ENCODE measurements at places on chromosomes 13 and 19. TPM values are rescaled to one million over a fixed set of nuclear protein-coding genes. Genes with fewer than 3 reads are reported as not detected.

TUBA3C gene
- not detected for total RNA-seq

RGL3 gene
- total RNA-seq, result 55.8 TPM

GRIK5 gene
- total RNA-seq, result 0.41 TPM

TYROBP gene
- 460 TPM for total RNA-seq

PROZ gene
- total RNA-seq, result not detected

WDR83 gene
- 8.6 TPM for total RNA-seq

LMTK3 gene
- 7.1 TPM for total RNA-seq

CEACAM5 gene
- 99.7 TPM for total RNA-seq

C5AR1 gene
- 79.9 TPM for total RNA-seq

PLK5 gene
- not detected for total RNA-seq

TEKTIP1 gene
- total RNA-seq, result 2.2 TPM

LHB gene
- not detected for total RNA-seq

HSPB6 gene
- total RNA-seq, result 29.4 TPM

MISP3 gene
- 7.1 TPM for total RNA-seq

TJP3 gene
- 34.4 TPM for total RNA-seq

COLGALT1 gene
- total RNA-seq, result 142 TPM

ZNF382 gene
- total RNA-seq, result 5.2 TPM

PSPN gene
- total RNA-seq, result 2.2 TPM

C3 gene
- total RNA-seq, result 1,321 TPM

ZNF578 gene
- total RNA-seq, result 1.5 TPM

HIPK4 gene
- total RNA-seq, result 0.21 TPM

CYP2A6 gene
- total RNA-seq, result 2.0 TPM

NOTCH3 gene
- total RNA-seq, result 52.7 TPM

OR10H4 gene
- not detected for total RNA-seq

ZBTB45 gene
- 14.1 TPM for total RNA-seq

SGCG gene
- total RNA-seq, result 3.2 TPM

MAN2B1 gene
- 251 TPM for total RNA-seq

TICAM1 gene
- total RNA-seq, result 14.6 TPM

TTC9B gene
- not detected for total RNA-seq

MIR17HG gene
- total RNA-seq, result 6.1 TPM

GRIN2D gene
- 0.95 TPM for total RNA-seq

GSX1 gene
- not detected for total RNA-seq

KLK14 gene
- 0.89 TPM for total RNA-seq

CYP2S1 gene
- 11.0 TPM for total RNA-seq

EFNA2 gene
- total RNA-seq, result not detected

SIGLEC8 gene
- 3.0 TPM for total RNA-seq

ADPRHL1 gene
- total RNA-seq, result 2.7 TPM

IZUMO4 gene
- total RNA-seq, result 7.4 TPM

CASP14 gene
- total RNA-seq, result not detected

ZNF442 gene
- 2.5 TPM for total RNA-seq

C19orf38 gene
- 11.7 TPM for total RNA-seq

IZUMO2 gene
- not detected for total RNA-seq

GARIN5A gene
- 2.2 TPM for total RNA-seq

PRR22 gene
- total RNA-seq, result 2.7 TPM

ZNF560 gene
- 0.83 TPM for total RNA-seq

FAM124A gene
- total RNA-seq, result 4.1 TPM

UBE2L5 gene
- total RNA-seq, result not detected

PSG2 gene
- not detected for total RNA-seq

IL11 gene
- total RNA-seq, result not detected
